Activated CD8-positive, alpha-beta memory T cell treated with anti-CD3 and anti-CD28 coated beads, Interleukin-2, amount 50 U/mL, for 4 hours (primary cell): ENCODE measurements at places on chromosomes 12 and 14.

DNA sequence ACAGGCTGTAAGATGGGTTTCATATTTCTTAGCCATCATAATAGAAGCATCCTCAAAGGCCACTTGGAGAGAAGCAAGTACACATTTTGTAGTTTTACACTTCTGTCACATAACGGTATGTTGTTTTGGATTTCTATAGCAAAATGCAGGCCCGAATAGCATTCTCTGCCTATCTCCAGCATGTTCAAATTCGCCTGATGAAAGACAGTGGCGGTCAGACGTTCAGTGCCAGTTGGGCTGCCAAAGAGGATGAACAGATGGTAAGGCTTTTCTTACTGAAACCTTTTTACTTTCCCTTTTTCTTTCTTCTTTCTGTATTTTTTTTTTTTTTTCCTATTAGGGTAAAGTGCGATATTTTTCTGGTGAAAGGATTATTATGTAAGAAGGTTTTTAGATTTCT is 110.5 kb downstream of the TTLL5 start:
- DNase-seq = no peak

DNA sequence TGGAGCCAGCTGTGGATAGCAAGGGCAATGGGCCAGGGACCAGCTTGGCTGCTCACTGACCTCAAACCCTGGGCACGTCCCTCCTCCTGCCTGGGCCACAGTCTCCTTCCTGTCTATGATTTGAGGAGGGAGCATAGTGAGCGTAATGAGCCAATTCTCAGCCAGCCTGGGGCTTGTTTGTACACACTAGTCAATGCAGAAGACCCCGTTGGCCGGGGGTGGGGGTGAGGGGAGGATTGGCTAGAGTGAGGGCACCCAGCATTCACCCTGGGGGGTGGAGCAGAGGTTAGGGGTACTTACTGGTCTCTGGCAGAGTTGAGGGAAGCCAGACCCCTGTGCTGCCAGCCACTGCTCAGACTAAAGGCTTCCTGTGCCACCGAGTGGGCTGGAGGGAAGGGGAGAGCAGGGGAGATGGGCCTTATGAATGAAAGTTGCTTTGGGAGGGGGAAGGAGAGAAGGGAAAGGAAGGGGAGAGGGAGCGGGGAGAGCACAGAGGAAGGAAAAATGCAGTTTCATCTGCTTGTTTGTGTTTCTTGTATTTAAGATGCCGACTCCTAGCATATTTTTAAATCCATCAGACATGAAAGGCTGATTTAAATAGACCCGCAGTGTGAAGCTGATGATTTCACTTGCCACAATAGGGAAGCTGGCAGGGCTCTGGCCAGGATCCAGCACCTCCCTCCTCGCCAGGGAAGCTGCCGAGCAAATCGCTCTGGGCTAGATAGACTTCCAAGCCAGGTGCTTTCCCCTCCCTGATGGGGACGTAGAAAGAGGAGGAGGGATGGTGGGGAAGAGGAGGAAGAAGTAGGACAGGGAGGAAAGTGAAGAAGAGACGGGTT is 114.0 kb downstream of the PRMT8 start:
- no peak for DNase-seq

GRCh38 chr12:62647586-62647985 is 181.0 kb downstream of the MON2 start:
- DNase-seq = no peak

DNA sequence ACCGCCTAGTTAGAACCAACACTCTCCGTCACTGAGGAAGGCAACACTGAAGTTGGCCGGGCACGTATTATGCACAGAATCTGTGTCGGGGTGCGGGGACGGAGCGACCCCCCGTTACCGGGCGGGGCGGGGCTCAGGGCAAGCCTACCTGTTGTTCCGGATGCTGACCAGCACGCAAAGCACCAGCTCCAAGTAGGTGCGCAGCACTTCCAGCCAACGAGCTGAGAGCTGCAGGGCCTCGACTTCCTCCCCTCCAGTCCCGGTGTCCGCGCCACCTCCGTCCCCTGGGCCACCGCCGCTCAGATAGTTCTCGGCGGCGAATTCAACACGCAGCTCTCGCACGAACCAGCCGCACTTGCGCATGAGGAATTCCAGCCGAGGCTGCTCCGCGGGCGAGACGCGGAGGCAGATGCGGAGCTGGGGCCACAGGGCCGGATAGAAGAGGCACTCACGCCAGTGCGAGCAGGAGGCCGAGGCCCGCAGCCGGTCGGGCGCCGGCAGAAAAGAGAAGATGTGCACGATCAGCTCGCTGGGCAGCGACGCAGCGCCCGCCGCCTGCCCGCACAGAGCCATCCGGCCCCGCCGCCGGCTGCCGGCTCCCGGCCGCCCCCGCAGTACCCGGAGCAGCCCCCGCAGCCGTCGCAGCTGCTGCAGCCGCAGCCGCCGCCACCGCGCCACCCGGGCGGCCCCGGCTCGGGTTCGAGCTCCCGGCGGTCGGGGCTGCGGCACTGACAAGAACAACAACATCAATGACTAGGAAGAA is 636 bp downstream of the FBXO33 start:
- DNase-seq = peak; percentile 39

DNA sequence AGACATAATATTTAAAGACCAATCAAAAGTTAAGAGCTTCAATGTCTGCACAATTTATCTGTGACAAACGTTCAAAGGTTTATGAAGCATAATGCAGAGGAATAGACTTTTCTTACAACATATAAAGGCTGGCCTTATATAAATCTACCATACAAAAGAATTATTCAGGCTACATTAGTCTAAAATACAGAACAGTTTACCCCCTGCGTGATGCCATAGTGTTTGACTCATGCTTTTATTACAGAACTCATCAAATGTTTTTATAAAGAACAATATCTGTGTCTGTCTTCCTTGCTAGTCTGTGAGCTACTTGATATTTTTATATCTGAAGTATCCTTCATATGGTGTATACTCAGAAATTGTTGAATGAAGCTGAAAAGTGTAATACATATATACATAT is 1084.5 kb upstream of the FLRT2 start:
- no peak for DNase-seq

GRCh38 chr14:71203306-71203705 is 296.0 kb downstream of the PCNX1 start:
- DNase-seq = no peak

DNA sequence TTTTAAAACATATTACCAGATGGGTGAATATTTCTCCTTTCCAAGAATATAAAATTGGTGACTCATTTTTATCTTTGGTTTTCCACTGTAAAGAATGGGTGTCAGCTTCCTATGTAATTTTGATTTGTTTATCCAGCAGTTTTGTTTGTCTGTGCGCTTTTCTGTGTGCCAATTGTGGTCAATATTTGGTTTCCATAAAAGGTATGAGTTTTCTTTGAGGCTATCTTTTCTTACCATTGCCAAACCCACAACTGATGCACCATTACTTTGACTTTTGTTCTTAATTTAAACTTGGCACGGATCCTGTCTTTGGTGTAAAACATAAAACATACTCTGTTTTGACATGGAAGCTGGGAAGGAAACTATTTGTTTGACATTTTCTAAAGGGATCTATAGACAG is 78.8 kb upstream of the NAV3 start:
- no peak for DNase-seq

- DNase-seq = no peak
These were observed 22.9 kb downstream of the VDR start for GRCh38 chr12:47881826-47882427.

- no peak for DNase-seq
These were observed 434.0 kb upstream of the RGS6 start for GRCh38 chr14:71498212-71498611.

DNA sequence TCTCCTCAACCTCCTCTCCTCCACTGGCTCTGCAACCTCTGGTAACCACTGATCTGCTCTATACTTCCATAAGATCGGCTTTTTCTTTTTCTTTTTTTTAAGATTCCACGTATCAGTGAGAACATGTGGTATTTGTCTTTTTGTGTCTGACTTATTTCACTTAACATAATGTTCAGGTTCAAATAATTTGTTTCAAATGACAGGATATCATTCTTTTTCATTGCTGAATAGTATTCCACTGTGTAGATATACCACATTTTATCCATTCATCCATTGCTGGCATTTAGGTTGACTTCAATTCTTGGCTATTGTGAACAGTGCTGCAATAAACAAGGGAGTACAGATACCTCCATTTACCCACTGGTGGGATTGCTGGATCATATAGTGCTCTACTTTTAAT is 40.5 kb downstream of the NCKAP5L start:
- DNase-seq = no peak

GRCh38 chr14:59484639-59485175 is 390 bp downstream of the JKAMP start:
- DNase-seq = no peak

- no peak for DNase-seq
These were observed 5.5 kb upstream of the PSMA6 start for GRCh38 chr14:35286707-35287106.

- peak; percentile 94 for DNase-seq
These were observed at the start of gene GALC for GRCh38 chr14:87992718-87993628. GALC (minus strand) TSS chr14:87993182; CDS start chr14:87993164, 18 bp downstream.

GRCh38 chr12:25710128-25710527 is 157.0 kb upstream of the LMNTD1 start:
- DNase-seq = no peak

DNA sequence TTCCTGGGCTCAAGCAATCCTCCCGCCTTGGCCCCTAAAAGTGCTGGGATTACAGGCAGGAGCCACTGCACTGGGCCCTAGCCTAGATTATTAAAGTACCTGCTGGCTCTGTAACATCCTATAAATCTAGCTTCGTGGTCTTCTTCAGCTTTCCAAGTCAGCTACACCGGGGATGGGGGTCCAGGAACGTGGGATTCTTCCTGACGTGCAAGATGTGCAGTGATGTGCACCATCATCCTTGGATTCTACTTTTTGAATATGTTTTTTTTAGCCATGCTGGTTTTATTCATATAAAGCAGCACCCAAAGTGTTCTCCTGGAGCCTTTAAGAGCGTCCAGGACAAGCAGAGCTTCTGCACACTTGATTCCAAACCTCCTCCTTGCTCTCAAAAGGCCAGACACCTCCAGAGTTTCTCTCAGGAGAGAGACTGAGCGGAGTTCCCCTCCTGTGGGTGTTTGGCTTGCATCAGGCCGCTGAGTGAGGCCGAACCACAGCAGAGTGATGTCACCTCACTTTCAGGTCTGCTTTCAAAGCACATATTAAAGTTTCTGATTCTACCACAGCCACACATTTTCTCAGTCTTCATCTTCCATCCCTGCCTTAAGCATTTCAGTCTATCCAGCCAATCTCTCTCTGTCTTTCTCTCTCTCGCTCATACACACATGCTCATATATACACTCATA is 33.4 kb downstream of the VCPKMT start:
- peak; percentile 79 for DNase-seq

- DNase-seq = no peak
These were observed 76.3 kb upstream of the LMNTD1 start for GRCh38 chr12:25629341-25629740.

DNA sequence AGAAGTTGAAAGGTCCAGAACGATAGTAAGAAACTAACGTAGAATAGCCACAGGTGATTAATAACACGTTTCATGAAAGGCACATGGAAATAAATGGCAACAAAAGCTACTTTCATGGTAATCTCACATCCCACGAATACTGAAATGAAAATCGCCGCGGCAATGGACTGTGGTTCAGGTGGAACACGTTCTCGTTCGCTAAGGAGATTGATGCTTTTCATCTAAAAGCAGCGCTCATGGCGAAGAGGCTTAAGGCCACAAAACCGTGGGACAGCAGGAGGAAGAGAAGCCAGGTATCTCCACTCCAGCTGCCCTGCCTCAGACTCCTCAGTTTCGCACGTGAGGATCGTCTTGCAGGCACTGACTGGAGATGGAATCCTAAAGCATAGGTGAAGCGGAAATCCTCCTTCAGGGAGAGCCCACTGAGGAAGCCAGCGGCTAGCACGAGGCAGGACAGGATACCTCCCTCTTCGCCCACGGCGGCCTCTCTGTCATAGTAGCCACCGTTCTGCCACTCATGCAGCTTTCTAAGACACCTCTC is 696 bp upstream of the GPHN start:
- DNase-seq = no peak

- no peak for DNase-seq
These were observed 56.6 kb downstream of the GALNT4 start for GRCh38 chr12:89468017-89468416.

DNA sequence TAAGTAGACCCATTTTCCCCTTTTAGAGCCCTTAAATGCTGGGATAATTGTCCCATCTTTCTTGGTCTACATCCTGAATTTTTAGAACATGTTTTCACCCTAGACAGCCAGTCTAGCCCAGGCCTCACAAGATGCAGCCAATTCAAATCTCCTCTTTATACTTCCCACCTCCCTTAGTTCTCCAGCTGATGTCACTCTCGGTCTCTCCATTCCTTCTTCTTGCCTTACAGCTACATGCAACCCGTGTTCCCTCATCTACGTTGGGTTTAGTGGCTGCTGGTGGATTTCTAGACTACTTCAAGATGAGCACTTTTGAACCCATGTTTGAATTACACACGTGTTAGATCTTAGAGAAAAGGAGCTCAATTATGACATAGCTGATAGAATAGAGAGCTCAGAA is 132.0 kb downstream of the PPM1H start:
- no peak for DNase-seq

- no peak for DNase-seq
These were observed 7.1 kb downstream of the FOXN3 start for GRCh38 chr14:89409961-89410360.

GRCh38 chr14:82694820-82695219 is 1161.2 kb upstream of the SEL1L start:
- DNase-seq = no peak

GRCh38 chr14:48900565-48900964 is 685.6 kb downstream of the RPS29 start:
- no peak for DNase-seq

- no peak for DNase-seq
These were observed 824 bp downstream of the DDX55 start for GRCh38 chr12:123602651-123603195.

DNA sequence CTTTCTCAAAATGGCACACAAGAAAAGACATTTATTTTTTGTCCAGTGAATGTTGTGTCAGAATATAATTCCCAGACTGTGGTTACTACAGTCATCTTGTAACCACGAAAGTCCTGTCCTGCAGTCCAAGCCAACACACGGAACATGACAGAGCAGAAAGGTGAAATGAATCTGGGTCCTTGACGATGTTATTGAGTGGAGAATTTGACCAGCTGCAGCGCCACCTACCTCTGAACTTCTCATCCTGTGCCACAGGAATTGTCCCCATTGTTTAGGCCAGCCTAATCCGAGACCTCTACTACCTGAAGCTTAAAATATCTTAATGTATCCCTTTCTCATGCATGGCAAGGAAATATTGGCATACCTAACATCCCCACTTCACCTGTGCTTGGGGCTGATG is 64.1 kb upstream of the OTX2 start:
- no peak for DNase-seq

DNA sequence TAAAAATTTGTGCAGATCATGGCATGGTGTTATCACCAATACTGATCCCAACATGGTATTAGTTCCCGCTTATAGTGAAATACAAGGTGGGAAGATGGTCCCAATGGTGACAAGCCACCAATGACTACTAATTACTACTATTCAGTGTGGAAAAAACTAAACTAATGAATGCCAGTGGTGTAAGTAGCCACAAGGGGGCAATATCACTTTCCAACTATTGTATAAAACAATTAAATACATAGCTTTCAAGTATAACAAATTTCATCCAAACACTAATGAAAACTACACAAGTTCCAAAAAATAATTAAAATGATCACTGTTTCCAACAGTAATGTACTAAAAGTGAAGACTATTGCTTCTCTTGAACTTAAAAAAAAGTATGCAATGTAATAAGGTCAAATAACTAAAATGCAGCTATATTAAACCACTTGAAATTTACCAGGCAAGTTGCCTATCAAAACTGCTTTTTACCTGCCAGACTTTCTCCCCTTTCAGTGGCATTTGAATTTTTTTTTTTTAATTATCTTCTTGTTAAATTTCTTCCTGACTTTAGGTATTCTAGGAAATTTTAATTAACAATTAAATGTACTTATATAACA is 58.0 kb downstream of the PAPLN start:
- no peak for DNase-seq

GRCh38 chr12:124779161-124780141 is 84.2 kb downstream of the SCARB1 start:
- DNase-seq = no peak
